Motor neuron (in vitro differentiated cells): ENCODE measurements at places on chromosomes 12 and 14.

DNA sequence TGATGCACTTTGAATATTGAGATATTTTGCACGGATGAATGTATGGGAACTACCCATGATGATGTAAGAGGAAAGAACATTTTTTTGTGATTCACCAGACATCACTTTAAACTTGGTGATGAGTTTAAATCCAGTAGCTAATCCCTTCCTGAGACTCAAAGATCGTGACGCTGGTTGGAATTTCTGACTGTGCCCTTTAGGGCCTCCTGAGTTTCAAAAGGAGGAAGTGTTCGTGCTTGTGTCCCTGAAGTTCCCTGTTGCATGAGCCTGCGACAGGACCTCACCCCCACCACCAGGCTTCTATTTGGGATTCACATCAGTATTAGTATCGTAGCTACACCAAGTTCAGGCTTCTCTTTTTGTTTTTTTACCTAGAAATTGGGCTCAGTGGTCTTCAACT is 18.6 kb upstream of the RIN3 start:
- peak; percentile 34 for ATAC-seq

DNA sequence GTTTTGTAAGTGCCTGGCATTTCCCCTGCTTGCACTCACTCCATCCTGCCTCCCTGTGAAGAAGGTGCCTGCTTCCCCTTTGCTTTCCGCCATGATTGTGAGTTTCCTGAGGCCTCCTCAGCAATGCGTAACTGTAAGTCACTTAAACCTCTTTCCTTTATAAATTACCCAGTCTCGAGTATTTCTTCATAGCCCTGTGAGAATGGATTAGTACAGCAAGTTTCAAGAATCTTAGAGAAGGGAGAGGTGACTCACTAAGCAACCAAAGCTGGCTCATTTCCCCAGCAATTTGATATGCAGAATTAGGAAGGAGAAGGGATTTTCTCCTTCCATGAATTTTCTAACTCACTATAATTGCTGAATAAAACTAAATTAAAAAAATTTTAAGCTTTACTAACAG is 251.0 kb upstream of the FOXG1 start:
- no peak for ATAC-seq

DNA sequence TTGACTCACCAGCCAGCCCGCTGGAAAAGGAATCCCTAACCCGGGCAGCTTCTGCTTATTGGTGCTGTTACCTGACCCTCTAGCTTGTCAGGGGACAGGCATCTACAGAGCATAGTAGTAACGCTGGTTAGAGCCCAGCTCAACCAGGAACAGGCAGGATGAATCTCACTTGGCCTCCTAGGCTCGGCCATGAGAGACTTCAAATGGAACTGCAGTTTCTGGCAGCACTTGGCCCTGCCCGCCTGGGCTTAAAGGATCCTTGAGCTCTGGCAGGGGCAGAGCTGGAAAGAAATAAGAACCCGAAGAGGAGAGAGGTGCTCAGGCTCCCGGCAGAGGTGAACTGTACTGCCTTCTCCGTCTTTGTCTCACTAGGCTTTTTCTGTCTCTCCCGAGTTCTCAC is 2.3 kb upstream of the LHX5 start:
- no peak for ATAC-seq

DNA sequence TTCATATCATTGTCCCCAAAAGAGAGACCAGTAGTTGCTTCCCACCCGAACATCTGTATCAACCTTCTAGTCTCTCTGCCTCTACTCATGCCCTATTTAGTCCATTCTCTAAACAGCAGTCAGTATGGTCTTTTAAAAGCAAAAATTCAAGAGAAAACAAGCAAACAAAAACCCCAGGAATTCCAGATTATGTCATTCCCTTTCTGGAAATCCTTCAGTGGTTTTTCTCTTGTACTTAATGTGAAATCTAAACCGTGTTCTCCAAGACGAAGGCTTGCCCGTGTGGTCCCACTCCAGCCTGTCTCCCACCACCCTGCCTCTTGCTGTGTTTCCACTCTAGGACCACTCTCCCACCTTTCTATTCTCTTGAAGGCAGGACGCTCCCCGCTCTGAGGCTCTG is 90.8 kb downstream of the TMEM30B start:
- no peak for ATAC-seq

- no peak for ATAC-seq
These were observed 3.5 kb downstream of the KRT7 start for GRCh38 chr12:52236386-52237050.
